ENCODE measurements at places on chromosomes 3 and 15.

- DNase-seq = no peak
Measured at GRCh38 chr15:72207558-72208085, 10.0 kb upstream of the GRAMD2A start.

GRCh38 chr3:73228959-73229358, 167.5 kb downstream of the EBLN2 start:
- no peak for DNase-seq

- DNase-seq = no peak
Measured at GRCh38 chr15:88664151-88664778, 25.4 kb downstream of the ISG20 start.

- DNase-seq = no peak
Measured at GRCh38 chr3:98906230-98906629, 4.7 kb upstream of the DCBLD2 start.

- no peak for DNase-seq
Measured at GRCh38 chr3:23713641-23714040, 92.1 kb upstream of the UBE2E1 start.

DNA sequence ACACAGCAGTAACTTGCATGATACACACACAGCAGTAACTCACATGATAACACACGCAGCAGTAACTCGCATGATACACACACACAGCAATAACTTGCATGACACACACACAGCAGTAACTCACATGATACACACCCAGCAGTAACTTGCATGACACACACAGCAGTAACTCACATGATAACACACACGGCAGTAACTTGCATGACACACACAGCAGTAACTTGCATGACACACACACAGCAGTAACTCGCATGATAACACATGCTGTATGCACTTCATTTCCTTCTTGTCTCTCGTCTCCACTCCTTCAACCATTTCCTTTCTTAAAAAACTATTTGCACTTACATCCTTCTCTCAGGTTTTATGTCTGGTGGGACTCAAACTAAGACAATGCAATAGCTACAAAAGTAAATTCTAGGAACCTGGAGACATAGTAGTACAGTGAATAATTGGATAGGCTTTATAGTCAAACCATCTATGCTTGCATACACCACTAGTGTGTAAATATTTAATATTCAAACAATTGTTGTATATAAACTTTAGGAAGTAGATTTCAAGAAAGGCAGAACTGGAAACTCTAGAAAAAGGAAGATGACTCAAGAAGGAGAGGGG, 130.8 kb downstream of the UACA start:
- peak; percentile 46 for DNase-seq

DNA sequence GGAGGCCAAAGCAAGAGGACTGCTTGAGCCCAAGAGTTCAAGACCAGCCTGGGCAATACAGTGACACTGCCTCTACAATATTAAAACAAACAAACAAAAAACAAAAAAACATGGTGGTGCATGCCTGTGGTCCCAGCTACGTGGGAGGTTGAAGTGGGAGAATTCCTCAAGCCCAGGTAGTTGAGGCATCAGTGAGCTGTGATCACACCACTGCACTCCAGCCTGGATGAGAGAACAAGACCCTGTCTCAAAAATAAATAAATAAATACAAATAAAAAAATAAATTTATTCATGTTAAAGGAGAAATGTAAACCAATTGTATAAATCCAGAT, 200.6 kb downstream of the BCHE start:
- no peak for DNase-seq

DNA sequence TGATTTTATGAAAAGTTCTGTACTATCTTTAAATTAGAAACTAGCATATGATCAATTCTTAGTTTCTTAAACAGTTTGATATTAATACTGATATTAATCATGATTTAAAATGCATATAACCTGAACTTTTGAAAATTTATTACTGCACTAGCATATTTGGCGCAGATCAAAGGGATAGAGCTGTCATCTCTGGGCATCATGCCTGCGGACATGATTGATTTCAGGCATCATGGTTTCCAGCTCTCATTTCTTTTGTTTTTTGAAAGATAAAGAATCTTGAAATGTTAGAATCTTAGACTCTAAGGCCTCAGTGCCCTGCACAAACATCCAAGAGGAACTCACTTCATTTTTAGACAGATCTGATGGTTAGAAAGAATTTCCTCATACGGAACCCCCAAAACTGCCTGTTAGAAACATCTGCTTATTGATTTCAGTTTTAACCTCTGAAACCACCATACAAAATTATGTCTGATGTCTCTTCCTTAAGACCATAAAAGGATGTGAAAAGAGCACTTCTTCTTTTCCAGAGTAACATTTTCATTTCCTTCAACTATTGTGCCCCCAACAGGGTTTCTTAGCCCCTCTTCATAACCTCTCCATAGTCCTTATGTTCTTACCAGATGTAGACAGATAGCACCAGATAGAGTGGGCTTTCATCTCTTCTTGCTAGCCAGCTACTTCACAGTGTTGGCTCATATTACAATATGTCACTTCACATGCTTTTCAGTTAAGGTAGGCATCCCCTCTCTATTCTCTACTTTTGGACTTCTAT, 110.8 kb downstream of the BBX start:
- DNase-seq = peak; percentile 91

GRCh38 chr3:132785292-132785691, 63.1 kb upstream of the NPHP3 start:
- no peak for DNase-seq

DNA sequence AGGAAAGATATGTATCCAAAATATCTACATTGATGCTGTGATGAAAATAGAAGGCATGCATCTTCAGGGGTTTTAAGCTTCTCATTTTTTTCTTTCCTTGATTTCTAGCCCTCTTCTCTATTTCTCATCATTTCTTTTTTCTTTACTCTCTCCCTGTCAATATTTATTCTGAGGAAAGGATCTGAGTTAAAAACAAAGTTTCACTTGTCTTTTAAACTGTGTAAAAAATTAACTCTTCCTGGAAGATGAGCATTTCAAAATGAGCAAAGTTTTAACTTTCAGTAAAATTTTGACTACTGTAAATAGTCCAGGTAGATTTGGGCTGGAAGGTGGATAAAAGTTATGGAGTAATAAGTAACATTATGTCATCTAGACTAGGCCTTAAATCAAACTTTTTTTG, 500.2 kb upstream of the GBE1 start:
- DNase-seq = no peak

- DNase-seq = no peak
Measured at GRCh38 chr3:48795997-48796732, 51.5 kb downstream of the PRKAR2A start.

DNA sequence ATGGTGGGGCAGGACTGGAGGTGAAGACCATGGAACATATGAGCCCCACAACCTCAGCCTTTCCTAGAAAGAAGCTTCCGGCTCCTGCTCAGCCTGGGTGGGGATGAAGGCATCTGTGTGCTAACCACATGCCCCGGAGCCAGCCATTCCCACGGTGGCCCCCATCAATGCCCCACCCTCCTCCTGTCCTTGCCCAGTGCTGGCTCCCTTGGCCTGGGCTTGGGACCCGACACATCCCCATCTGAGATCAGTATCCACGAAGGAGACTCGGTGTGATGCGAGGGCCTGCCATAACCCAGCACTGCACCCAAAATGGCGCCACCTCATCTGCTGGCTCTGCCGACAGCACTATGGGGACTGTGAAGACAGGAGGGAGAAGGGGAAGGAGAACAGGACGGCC, 16.5 kb upstream of the PLXND1 start:
- no peak for DNase-seq

DNA sequence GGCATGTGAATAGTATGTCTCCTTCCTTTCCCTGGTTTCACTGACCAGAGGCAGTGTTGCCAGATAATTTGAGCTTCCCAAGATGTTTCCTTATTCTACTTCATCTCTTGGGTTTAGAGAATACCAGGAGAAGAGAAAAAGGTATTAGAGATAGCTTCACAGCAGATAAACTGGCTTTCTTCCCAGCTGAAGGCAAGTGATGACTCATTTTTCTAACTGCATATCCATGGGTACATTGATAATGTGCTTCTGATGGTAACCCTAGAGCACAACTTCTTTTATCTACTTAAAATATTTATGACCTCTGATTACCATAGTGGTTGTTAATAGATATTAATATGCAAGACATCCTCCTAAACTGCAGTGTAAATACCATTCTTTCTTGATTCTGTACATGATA, 34.6 kb upstream of the CMTM8 start:
- DNase-seq = no peak

- DNase-seq = no peak
Measured at GRCh38 chr3:63370094-63370493, 92.0 kb downstream of the SYNPR start.

DNA sequence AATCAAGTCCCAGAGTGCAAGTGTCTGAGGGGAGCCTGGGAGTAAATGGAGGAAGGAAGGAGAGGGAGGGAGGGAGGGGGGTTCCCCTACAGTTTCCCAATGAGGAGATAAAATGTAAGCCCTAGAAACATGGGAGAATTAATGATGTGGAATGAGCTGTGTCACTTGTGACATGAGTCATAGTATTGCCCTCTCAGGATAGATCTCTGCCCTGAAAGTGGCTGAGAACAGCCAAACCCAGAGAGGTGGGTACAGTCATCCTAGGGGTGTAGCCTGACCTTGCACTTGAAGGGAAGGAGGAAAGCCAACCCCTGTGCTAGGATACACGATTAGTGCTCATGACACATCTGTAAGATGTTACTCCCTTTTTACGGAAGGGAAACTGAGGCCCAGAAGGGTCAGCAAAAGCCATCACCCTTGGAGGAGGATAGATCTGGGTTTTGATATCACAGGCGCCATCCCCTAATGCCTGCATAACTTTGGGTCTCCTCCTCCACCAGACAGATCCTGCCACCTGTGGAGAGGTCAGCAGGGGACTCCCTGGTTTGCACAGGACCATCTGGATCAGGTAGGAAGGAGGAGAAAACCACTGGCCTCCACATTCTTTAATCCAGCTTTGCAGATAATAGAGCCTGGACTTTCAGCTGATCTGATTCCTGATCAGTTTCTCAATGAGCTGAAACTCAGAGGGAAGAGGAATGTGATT, 23.1 kb upstream of the USP3 start:
- DNase-seq = no peak

GRCh38 chr3:141795276-141795675, 32.1 kb downstream of the GRK7 start:
- DNase-seq = no peak

DNA sequence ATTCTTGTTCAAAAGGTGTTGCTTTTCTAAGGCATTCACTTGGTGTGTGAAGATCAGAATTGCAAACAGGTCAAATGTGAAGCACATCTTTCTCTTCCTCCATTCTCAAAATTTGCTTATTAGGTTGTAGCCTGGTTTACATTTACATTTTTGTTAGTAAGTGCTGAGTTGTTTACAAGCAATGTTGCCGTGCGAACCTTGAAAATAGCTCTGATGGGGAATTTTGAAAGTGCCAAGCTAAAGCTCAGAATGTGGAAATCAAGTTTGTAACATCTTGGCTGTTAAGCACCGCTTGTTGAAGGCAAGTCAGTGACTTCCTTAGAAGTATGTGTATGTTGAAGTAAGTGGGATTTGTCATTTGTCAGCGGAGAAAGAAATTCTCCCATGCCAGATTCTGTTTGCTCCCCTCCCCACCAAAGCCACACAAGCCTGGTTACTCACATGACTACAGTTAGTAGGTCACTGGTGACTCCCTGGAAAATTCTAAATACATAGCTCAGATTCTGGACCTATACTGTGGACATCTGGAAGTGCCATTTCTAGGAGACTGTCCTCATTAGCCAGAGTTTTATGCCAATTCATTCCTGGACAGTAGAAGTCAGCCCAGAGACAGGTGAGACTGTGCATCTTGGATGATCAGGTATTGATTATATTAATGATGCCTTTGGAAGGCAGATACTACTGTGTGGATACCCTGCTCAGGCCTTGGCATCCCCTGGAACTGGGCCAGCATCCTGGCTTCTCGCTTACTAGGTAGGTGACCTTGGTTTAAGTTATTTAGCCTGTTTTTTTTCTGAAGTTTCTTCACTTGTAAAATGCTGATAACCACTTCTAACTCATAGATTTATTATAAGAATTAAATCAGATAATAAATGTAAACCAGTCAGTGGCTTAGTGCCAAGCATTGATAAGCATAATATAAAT, 390.6 kb upstream of the SEMA6D start:
- no peak for DNase-seq

GRCh38 chr3:9158865-9159630, 90.4 kb downstream of the SRGAP3 start:
- DNase-seq = no peak

DNA sequence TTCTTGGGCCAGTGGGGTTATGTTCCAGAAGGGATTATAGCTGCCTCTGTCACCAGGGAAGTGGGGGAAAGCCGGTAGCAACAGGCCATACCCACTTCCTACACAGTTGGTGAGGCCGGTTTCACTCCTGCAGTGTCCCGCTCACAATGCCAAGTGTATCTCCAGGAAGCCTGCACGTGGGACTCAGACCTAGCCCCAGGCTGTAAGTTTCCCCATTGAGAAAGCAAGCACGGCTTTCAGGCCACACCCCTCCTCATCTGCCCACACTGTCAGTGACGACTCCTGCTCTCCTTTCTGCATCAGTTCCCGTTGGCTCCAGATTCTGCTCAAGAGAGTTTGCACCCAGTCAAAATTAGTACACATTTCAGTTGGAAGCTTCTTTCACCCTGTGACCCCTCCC, 51.6 kb upstream of the CPOX start:
- DNase-seq = no peak

- no peak for DNase-seq
Measured at GRCh38 chr3:58824285-58824684, 157.7 kb upstream of the FAM3D start.

- no peak for DNase-seq
Measured at GRCh38 chr15:66019826-66020398, 150.6 kb downstream of the RAB11A start.

GRCh38 chr15:67114846-67115585, 49.6 kb downstream of the SMAD3 start:
- no peak for DNase-seq

GRCh38 chr3:175890066-175890465, 1030.9 kb downstream of the NAALADL2 start:
- no peak for DNase-seq

- no peak for DNase-seq
Measured at GRCh38 chr3:191316876-191317603, 12.2 kb upstream of the CCDC50 start.

DNA sequence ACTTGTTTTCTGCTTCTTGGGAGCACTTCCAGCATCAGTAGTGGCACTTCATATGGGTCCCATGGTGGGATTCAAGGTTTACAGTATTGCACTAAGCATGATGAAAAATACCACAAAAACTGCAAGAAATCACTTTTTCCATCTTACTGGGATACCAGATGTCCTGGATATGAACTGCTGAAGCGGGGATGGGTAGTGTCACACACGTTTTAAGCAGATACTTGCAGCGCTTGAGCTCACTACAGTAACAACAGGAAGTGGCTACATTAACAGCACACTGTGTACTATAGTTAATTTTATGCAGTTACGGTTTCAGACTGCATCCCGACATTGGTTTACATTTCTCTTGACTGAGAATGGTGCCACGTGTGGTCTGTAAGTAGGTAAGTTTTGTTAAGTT, 3.5 kb upstream of the ISG20 start:
- no peak for DNase-seq

DNA sequence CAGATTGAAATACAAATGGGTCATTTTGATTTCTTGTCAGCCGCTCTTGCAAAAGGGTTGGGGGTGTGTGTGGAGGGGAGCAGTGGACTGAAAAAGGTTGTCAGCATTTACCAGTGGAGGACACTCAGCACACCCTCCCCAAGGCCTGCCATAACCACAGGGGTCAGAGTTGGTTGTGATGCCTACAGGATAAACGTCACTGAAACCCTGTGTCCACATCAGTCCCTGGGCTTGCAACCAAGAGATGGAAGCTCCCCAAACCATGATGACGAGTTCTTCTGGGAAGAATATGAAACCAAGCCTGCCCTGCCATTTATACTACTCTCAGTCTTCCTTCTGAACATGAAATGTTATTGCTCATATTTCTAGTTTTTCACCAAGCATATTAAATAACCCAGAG, 54.0 kb upstream of the UMPS start:
- DNase-seq = no peak

Measured in SIG-M5 (cell line).